ENCODE measurements at places on chromosomes 2 and 18.

DNA sequence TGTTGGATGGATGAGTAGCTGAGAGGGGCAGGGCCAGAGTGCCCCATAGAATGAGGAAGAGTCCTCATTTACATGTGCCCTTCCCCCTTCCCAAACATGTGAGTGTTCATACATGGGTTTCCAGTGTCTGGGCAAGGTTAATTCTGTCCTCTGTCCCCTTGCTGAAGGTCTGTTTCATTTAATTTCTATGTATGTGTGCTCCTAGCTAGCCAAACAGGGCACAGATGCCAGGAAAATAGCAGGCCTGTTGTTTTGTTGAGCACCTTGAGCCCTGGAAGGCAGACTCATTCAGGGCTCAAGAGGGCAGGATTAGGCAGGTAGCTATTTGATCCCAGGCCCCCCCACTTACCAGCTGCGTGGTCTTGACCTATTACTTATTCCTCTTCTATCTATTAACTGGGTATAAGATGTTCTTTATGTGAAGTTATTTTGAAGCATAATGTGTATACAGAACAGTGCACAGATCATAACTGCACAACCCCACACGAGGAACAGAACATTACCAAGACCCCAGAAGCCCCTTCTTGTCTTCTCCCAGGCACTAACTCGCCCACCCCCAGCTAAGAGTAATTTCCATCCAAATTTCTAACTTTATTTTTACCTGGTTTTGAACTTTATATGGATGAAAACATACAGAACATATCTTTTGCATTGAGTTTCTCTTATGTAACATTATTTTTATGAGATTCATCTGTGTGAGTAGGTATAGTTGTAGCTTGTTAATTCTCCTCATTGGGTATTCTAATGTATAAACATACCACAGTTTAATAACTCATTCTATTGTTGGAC, 164.3 kb downstream of the RPIA start:
- DNase-seq: no peak

- no peak for DNase-seq
Observed at GRCh38 chr18:33467531-33467930, 27.0 kb upstream of the CCDC178 start.

- no peak for DNase-seq
Observed at GRCh38 chr2:20292984-20293383, 57.7 kb downstream of the PUM2 start.

DNA sequence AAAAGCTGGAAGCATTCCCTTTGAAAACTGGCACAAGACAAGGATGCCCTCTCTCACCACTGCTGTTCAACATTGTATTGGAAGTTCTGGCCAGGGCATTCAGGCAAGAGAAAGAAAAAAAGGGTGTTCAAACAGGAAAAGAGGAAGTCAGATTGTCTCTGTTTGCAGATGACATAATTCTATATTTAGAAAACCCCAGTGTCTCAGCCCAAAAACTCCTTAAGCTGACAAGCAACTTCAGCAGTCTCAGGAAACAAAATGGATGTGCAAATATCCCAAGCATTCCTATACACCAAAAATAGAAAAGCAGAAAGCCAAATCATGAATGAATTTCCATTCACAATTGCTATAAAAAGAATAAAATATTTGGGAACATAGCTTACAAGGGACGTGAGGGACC, 11.1 kb downstream of the SLC8A1 start:
- no peak for DNase-seq

Measured in NCI-H1105 treated with DMSO at 0.1 percent for 48 hours (cell line).